Keratinocyte (primary cell): ENCODE measurements at places on chromosomes 3 and 15.

DNA sequence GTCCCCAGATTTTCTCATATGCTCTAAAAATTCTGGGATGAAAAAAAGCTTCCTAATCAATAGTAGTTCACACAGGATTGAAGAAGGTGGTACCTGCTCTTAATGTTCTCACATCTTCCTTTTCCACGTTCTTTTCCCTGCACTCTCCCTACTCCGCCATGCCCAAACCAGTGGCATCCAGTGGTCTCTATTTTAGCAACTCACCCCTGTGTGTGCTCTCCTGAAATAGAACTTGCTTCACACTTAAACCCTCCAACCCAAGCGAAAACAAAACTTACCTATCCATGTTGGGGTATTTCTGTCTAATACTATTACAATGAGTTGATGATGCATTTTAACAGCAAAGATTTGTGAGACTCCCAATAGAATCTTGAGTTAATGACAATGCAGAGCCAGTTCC lies 148.8 kb downstream of the PLD1 start:
- no peak for DNase-seq

DNA sequence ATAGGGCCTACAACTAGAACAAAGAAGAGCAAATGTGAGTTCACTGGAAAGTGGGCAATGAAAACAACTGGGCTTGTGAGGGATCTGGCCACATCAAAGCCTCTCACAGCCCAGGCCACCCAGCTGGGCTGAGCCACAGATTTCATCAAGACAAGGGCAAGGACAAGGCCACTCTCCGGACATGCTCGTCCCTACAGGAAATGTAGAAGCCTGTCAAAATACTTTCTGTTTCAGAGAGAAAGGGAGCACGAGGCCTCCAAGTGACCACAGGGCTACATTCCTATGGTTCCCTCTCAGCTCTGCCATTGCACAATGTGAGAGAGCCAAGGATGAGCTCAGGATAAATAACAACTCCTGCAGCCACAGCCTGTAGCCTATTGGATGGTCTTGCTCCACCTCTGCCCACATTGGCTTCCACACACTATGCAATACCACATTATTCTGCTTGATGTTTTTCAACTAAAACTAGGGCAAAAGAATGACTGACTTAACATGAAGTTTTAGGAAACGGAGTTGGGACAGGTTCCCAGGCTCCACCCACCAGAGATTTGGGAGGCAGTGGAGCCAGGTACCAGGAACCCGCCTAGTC lies 12.1 kb downstream of the TBC1D2B start:
- peak; percentile 11 for DNase-seq

GRCh38 chr15:40051616-40052415 lies 12.8 kb upstream of the SRP14 start:
- DNase-seq, result no peak

DNA sequence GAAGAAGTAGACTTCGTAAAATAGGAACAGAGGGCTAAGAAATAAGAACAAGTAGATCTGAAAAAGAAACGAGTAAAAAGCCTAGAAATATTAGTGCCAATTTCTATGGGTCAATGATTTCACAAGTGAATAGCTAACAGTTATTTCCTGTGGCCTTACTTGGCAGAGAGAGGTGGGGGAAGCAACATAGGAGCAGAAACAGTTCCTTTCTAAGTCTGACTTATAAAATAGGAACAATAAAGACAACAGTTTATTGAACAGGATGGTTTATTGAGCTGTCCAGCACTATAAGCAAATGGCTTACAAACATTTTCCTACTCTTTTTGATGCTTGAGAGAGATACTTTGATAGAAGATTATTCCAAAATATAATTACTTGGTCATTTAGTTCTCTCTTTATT lies 37.9 kb downstream of the AGTR1 start:
- no peak for DNase-seq

GRCh38 chr15:40259021-40259420 lies 20.2 kb downstream of the PAK6 start:
- no peak for DNase-seq

DNA sequence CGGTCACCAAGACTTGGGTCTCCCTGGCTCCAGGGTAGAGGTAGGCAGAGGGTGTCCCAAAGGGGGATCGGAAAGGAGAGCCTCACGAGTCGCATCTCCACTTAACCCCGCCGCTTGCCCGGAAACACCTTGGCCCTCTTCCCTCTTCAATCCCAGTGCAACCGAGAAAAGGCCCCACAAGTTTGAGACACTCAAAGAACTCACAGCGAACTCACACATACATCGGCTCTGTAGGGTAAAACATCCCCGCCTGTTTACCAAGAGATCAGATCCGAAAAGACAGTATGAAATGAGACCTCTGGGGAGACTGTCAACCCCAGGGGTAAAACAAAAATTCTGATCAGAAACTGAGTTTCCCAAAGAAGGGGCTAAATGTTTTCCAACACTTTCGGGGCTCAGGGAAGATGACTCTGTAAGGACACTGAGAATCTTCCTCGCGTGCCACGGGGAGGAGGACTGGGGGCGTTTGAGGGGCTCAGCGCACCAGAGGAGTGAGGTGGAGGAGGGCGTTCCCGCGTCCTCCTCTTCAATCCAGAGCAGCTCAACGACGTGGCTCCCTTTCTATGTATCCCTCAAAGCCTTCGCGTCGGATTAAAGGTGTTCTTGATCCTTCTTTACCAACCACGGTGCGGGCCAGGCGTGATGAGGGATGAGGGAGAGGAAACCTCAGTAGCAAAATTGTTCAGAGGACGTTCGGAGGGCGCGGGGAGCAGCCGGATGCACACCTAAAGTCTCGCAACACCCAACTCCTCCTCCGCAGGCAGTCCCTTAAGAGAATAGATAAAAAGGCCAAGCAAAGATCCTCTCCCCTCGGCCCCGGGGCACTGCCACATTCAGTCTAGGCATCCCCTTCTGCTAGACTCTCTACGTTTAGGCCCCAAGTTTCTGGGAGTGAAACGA lies 3.7 kb downstream of the WNT5A start:
- DNase-seq, result no peak

GRCh38 chr15:40789119-40789518 lies 17.8 kb upstream of the ZFYVE19 start:
- DNase-seq, result no peak

DNA sequence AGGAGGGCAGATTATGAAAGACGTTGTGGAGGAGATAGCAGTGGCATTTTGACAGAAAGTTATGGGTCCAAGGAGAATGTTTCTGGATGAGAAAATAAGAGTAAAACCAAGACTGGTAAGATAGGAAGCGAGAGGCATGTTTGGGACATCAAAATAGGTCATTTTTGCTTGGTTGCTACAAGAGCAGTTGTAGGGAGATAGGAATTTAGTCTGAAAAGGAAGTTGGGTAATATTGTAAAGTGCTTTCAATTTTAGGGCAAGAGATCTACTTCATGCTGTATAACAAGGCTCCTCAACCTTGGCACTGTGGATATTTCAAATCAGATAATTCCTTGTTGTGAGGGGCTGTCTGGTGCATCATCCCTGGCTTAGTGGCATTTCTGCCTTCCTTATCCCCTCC lies 118.0 kb upstream of the DPH6 start:
- DNase-seq, result no peak

GRCh38 chr3:123536153-123536895 lies 48.5 kb downstream of the HACD2 start:
- DNase-seq, result no peak

DNA sequence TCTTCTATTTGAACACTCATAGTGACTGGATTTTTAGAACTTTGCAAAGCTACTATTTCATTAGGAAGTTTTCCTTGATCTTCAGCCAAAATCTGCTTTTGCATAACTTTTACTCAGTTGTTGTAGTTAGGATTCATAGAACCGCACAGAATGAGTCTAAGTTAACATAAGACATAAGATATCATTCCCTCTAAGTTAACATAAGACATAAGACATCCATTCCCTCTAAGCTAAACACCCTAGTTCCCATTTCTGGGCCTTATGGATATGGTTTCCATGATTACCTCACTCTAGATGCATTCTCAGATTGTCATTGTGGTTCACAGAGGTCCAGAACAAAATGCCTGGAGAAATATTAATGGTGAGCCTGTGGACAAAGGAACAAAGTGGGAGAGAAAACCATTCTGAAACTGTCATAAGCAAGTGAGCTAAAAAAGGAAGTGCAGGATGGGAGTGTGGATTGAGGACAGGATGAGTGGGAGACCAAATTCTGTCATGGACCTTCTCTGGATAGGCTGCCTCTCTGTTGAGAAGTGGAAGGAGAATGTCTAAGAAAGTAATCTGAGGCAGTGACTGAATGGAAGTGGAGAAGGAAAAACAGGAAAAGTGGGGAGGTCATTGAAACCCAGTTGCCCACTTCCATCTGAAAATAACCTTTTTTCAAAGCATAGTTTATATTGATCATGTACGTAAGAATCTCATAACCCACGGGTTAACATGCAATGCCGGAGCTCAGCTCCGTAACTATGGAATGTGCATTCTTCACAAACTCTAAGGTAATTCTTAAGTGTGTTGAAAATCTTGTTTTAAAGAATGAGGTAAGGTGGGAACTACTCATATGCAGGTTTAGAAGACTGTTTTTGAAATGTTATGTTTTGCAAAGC lies 37.4 kb upstream of the SECISBP2L start:
- DNase-seq, result no peak

GRCh38 chr3:44555723-44556122 lies 730 bp downstream of the ZKSCAN7 start:
- DNase-seq, result no peak

DNA sequence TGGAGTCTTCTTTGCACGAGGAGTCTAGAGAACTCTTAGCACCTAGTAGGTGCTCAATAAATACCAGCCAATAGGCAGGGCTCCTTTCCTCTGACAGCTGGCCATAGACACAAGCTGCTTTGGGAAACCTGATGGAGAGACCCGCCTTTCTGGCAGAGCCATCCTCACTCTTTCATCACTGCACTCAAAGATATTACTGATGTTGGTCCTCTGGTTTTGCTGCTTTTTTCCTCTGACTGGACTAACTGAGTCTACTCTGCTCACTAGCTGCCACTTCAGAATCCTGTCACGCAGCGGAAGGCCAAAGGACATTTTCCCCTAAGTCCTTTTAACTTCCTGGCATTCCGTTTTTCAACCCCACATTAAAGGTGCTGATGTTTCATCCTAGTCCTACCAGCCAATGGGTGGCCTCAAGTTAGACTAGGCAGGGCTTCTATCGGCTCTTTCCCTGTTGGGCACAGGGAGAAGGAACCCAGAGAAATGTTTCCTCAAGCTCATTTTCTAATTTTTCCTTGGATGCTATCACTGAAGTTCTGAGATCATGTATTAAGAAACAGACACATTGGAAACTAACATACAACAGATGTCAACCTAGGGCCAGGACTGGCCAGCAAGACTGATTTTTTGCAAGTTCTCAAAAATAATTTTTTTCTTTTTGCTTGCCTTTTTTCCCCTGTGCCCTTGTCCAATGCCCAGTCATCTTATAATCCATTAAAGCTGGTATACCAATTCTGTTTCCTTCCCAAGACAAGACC lies 132.8 kb upstream of the ICE2 start:
- DNase-seq, result no peak

DNA sequence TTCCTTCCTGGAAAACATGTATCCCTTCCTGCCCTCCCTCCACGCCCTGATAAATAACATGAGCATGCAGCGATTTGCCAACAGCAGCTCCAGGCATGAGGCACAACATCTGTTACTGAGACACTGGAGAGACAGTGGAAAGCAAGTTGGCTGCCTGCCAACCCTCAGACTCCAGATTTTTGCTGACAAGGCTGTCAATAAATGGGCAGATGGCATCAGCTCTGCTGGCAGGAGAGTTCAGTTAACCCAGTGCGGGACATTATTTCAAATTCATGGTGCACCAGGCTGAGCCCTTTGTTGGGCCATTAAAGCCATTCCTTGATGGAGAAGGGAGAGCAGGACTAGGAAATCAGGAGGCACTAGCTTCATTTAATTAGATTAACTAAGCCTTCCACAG lies 293.3 kb downstream of the MEX3B start:
- peak; percentile 28 for DNase-seq

- no peak for DNase-seq
Measured at GRCh38 chr15:50107591-50108408, 11.2 kb downstream of the ATP8B4 start.

DNA sequence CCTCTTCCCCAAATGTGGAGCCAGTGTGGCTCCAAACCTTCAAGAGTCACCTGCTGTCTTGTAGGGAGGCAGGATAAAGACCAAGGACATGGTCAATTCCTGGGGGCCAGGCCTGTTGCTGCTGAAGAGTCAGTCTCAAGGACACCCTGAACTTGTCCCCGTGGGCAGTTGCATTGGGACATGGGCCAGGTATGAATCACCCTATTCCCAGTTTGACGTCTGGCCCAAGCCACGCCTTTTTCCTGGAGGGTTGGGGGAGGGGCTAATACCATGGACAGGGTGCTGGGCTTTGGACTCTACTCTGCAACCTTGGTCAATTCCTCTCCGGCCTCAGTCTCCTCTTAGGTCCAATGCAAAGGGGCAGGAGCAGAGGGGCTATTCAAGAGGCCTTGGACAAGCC lies 10.4 kb downstream of the ATP2B2 start:
- no peak for DNase-seq

DNA sequence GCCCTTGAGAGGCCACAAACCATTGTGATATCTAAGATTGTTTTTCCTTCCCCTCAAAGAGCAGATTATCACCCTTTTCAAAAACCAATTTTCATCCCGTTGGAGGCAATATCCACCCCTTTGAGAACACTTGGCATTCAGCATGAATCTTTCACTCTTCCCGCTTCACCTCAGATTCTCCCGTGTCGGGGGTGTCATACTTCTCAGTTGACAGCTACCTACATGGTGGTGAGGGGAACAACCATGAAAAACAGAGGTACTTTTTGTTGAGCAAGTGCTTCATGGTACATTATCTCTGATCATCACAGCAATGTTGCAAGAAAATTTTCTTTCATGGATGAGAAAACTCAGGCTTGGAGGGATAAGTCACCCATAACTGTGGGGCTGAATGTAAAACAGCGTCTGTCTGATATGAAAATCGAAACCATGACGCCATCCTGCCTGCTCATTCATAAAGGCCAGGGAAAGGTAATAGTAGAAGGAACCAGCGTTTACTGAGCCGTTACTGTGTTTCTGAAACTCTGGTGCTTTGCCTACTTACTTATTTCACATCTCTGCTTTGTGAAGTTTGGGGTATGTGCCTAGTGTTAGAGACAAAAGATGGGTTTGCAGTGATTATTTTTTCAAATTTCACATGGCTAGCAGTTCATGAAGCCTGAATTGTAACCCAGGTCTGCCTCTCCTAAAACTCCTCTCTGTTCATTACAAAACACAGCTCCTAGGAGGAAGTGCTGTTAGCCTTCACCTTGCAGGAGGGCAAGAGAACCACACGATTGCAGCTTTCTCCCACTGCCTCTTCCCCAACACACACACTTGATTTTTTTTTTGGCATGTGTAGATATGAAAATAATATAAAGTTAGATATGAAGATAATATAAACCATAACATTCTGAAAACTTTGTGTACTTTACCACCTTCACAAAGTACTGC lies 35.4 kb downstream of the SV2B start:
- DNase-seq, result no peak
